ENCODE measurements at places on chromosomes 12 and 14.

- DNase-seq: no peak
Measured at GRCh38 chr12:88057994-88058718, 29.0 kb upstream of the C12orf50 start.

GRCh38 chr12:1369460-1369859, 224.9 kb downstream of the FBXL14 start:
- DNase-seq: no peak

DNA sequence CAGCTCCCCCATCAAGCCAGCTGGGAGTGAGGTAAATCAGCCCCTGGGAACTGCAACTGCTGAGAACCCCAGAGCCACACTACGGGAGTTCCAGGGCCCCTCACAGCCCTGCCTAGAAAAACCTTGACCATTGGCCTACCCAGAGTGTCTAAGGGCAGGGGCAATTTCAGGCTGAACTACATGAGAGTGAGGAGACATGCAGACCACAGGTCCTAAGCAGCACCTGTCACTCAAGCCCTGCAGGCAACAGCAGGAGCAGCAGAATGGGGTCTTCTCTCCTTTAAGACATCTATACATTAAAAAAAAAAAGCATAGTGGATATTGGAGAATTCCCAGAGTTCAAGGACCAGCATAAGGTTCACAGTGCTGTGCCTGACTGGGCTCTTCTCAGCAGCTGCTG, 4.9 kb downstream of the NCKAP5L start:
- DNase-seq: no peak

DNA sequence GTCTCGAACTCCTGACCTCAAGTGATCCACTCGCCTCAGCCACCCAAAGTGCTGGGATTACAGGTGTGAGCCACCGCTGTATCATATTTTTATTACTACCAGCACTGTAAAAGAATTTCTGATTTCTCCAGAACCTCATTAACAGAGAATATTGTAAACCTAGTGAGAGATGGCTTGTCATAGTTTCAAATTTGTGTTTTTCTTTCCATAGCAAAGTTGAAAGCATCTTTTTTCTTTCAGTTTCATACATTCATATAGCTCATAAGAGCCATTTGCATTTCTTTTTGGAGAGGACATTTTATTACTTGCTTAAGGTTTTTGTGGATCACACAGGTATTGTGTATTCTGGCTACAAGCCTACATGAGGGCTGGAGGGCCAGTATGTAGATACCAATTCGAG, 58.0 kb downstream of the MIS18BP1 start:
- no peak for DNase-seq

DNA sequence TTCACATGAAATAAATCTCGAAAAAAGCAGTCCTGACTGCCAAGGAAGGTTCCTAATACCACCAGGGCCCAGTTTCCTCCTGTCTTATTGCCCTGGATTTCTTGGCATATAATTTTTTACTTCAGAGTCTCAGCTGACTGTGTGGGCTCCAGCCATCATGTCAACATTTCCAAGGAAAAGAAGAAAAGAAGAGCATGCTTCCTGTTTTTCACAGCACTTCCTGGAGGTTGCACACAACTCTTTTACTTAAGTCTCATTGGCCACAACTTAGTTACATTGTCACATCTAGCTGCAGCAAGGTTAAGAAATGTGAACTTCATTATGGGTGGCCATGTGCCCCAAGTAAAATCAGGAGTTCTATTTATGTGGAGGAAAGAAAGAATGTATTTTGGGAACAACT, 24.3 kb downstream of the DACT1 start:
- DNase-seq: no peak

GRCh38 chr12:29750131-29750927, 33.4 kb downstream of the TMTC1 start:
- no peak for DNase-seq

- no peak for DNase-seq
Measured at GRCh38 chr12:122946690-122947341, 19.4 kb downstream of the ABCB9 start.

DNA sequence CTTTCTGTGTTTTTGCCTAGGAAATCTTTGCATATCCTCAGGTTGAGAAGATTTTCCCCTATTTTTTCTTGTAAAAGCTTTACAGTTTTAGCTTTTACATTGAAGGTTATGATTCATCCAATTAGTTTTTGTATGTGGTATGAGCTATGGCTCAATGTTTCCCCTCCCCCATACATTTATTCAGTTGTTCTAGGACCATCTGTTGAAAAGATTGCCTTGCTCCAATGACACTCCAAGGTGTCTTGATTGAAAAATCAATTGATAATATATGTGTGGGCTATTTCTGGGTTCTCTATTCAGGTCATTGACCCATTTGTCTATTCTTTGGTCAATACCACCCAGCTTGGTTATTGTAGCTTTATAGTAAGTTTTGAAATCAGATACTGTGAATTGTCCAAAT, 42.6 kb downstream of the LRTM2 start:
- DNase-seq: no peak

GRCh38 chr14:68036202-68036601, 216.6 kb downstream of the RAD51B start:
- DNase-seq: no peak

DNA sequence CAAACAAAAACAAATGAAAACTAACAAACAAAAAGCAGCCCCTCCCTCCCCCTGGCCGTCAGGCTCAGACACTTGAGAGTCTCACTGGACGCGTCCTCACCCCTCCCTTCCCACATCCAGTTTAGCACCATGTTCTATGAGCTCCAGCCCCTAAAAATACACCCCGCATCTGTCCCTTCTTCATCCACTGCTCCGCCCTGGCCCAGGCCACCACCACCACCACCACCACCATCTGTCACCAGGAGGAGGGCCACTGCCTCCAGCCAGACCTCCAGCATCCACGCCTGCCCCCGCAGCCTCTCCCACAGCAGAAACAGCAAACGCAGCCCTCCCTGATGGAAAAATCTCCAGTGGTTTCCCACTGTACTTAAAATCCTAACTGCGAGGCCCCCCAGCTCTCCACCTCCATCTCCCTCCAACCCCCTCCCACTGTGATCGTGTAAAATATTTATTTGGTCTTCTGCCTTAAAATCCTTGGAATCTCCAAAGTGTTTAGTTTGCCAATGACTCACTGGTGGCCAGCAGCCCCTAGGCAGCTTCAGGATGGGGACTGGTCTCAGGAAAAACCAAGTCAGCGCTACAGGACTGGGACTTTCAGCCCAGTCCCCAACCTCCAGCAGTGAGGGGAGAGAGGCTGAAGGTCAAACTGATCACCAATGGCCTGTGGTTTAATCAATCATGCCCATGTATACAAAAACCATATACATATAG, 95.1 kb downstream of the SCARB1 start:
- no peak for DNase-seq

- DNase-seq: no peak
Measured at GRCh38 chr14:51182131-51182565, 57.9 kb upstream of the TMX1 start.

- peak; percentile 31 for DNase-seq
Measured at GRCh38 chr12:32535288-32535999, 136.1 kb downstream of the FGD4 start.

DNA sequence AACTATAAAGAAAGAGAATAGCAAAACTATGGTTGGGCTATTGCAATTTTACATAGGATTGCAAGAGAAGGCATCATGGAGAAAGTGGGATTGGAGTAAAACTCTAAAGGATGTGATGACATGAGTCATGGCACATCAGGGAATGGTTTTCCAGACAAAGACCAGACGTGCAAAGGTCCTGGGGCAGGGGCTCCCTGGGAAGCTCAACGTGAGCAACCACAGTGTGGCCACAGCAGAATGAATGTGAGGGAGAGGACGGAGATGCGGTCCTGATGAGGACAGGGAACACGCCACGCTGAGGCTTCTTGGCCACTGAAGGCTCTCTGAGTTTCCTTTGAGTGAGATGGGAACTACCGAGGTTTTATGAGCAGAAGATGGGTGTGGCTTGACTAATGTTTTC, 38.2 kb downstream of the FZD10 start:
- DNase-seq: no peak

DNA sequence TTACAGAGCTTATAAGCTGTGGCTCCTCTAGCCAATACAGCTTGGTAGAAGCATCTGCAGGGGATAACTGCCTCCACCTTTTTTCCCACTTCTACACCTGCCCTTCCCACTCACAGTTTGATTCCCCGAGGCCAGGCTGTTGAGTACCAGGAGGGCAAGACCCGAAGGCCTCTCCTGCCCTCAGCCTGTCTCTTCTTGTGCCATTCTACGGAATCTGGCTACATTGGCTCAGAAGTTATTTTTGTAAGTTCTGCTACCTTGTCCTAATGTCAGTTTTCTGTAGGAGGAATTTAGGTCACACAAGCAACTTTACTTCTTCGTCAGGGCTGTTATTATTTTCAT, 11.7 kb downstream of the FBXL14 start:
- no peak for DNase-seq

- peak; percentile 14 for DNase-seq
Measured at GRCh38 chr14:65103150-65103760, 938 bp upstream of the MAX start.

DNA sequence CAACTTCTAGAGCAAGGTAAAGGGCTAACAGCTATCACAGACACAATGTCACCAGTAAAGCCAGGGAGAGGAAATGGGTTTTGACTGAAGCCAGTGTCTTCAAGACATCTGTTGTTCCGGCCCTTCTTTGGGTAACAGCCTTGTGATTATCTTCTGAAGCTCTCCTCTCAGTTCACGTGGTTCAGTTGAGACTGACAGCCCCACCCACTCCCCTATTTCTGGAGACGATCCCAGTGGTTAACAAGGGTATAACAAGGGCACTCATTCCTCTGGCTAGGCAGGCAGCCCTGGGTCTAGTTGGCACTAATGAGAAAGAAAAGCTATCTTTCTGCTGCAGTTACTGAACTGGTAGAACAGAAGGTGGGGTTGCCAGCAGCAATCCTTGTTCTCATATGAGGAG, 6.9 kb downstream of the GNPTAB start:
- DNase-seq: no peak

- DNase-seq: no peak
Measured at GRCh38 chr12:49687941-49688340, 19.3 kb downstream of the FMNL3 start.

GRCh38 chr12:131872154-131873051, 22.0 kb upstream of the ULK1 start:
- DNase-seq: no peak

- DNase-seq: no peak
Measured at GRCh38 chr12:11801643-11802042, 152.2 kb downstream of the ETV6 start.

DNA sequence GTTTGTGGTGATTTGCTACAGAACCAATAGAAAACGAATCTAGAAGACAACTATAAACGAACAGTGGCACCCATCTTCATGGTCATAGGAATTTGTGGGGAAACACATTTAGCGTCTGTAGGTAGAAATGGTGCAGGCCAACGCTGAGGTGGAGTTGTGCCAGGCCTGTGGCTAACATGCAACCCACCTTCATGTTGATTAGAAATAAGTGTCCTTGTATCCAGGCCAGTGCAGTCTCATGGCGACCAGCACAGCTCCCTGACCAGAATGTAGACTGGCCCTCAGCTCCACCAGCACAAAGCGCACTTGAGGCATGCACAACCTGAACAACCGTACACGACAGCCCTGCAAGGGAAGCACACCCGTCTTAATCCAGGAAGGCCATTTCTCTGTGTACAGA, 187.0 kb downstream of the TMEM132D start:
- no peak for DNase-seq

- no peak for DNase-seq
Measured at GRCh38 chr12:127386723-127387122, 880.2 kb upstream of the TMEM132C start.

DNA sequence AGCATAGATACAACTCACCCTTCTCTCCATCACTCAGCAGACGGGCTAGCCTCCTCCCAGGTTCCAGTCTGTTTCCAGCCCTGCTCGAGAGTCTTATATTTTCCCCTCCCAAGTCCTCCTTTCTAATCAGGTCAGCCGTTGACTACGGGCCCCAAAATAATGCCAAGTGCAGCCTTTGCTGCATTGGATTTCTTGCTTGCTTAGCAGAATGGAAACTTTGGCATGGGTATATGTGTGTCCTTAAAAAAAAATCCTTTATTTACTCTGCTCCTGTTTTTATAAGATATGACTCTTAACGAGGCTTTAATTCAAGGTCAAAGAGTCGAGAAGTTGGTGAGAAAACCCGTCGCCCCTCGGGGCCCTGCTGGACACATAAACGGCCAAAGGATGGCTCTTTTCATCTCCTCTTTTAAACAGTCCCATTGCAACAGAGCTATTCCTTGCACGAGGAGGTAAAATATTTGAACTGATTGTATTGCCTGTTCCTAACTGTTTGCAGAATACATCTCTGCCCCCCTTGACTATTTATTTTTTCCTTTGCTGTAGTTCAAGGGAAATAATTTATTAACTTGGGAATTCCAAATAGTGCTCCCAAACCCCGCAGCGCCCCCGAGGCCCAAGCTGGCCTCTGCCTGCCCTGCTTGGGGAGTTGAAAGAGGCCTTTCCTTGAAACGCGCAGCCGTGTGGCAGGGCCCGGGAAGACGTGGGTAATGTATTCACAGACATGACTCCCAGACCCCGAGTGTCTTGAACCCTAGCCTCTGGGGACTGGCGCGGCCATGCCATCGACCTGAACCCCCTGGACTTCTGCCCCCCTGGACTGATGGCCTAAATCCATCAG, 156.5 kb upstream of the MYL2 start:
- no peak for DNase-seq

DNA sequence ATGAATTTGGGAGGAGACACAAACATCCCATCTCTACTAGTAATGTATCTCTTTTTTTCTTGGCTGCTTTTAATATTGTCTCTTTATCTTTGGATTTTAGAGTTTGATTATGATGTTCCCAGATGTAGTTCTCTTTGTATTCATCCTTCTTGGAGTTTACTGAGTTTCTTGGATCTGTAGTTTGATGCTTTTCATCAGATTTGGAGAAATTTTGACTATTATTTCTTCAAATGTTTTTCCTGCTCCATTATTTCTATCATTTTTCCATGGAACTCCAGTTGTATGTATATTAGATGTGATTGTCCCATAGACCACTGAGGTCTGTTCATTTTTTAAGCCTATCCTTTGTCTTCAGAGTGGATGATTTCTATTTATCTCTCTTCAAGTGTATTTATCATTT, 90.7 kb upstream of the ARHGAP5 start:
- DNase-seq: no peak

GRCh38 chr14:95204705-95205104, 47.4 kb upstream of the DICER1 start:
- DNase-seq: no peak

DNA sequence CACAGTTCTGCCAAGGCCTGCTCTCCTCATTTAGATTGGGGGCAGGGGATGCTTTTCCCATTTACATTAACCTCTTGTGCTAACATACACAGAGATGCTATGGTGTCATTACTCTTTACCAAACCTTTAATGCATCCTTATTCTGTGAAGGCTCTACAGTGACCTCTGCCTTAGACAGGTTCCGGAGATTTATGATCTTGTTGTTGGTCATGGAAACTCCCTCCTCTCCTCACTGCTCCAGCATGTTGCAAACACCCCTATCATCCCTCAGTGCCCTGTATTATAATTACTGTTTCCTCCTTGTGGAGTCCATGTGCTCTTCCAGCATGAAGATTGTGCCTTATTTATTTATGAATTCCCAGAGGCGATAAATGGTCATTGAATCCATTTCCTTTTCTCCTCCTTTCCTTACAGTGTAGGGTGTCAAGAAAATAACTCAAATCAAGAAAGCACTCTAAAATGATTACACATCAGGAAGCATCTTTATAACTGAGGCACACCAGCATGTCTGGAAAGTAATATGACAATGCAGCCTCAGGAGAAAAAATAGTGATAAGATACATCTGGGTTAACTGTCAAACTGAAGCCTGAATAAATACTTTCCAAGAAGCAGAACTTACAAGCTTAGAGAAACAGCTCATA, 37.8 kb downstream of the RTN1 start:
- DNase-seq: no peak

GRCh38 chr12:74552201-74552600, 14.6 kb downstream of the ATXN7L3B start:
- no peak for DNase-seq

- DNase-seq: no peak
Measured at GRCh38 chr12:30134229-30134628, 350.5 kb upstream of the TMTC1 start.
